H1 (cell line): ENCODE measurements at places on chromosomes 1 and 21. TPM values are rescaled to one million over a fixed set of nuclear protein-coding genes. Genes with fewer than 3 reads are reported as not detected.

- H3K36me3 ChIP-seq = no peaks in the 10 kb centered on the region
- H3K27me3 ChIP-seq = no peaks in the 10 kb centered on the region
- no peak for DNase-seq
- H3K4me3 ChIP-seq = no peak overlapping the region
- no peak overlapping the region for H3K27ac ChIP-seq
These were observed 48.9 kb upstream of the PTGFR start for GRCh38 chr1:78441921-78442320.

DNA sequence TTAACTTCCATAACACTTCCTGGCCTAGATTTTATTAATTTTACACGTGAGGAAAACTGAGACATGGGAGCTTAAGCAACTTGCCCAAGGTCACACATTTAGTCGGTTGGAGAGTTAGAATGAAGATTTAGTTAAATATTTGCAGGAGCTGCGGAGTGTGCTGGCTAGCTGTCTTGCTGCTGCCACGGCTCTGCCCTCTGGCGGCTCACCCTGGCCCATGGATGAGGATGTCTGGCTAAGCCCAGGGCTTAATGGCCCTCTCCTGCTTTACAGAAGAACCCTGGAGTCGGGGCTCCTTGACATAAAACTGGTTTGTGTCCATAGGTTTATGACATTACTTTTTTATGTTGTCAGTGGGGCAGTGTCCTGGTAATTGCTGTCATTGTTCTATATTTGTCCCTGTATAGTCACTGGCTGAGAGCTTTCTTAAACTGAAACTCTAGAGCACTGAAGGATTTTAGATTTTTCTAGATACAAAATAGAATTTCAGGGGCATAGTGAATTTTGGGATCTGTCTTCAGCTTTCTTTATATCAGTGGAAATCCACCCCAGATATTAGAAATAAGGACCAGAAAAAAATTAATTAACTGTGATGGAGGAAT lies 88.9 kb upstream of the WLS start:
- H3K27ac ChIP-seq = no peak overlapping the region
- H3K36me3 ChIP-seq = no peaks in the 10 kb centered on the region
- no peaks in the 10 kb centered on the region for H3K27me3 ChIP-seq
- peak; percentile 23 for DNase-seq
- no peak overlapping the region for H3K4me3 ChIP-seq
- no peaks in the 10 kb centered on the region for H3K4me1 ChIP-seq

GRCh38 chr1:65009724-65010420 lies 43.5 kb upstream of the JAK1 start:
- H3K4me3 ChIP-seq = no peak overlapping the region
- H3K27me3 ChIP-seq = no peaks in the 10 kb centered on the region; the same call in none of the 2 replicates
- H3K36me3 ChIP-seq = no peaks in the 10 kb centered on the region
- H3K27ac ChIP-seq = no peak overlapping the region
- no peaks in the 10 kb centered on the region for H3K4me1 ChIP-seq

DNA sequence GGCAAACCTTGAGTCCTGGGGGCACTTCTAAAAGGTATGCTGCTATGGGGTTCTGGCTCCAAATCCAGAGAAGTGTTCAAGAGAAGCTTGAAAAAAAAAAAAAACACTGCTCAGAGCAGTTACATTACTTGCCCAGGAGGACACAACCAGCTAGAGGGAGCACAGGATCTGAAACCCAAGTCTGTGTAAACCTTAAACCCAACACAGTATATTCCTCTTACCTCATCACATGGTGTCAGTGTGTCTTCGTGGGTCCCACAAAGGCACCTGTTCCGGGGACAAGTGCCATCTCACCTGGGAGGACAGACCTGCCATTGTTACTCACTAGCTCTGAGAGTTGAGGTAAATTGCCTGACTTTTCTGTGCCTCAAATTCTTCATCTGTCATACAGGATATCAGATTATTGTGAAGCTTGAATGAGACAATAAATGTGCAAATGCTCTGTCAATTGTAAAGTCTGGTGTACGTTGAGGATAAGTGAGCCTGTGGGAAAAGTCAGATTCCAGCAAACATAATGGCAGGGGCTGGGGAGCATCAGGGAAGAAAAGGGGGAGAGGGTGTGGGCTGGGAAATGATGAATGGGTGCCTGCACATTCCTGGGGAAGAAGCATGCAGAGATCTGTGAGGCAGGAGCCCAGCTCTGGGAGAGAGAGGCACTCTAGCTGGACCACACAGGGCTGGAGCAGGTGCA lies 170.4 kb upstream of the ZC3H12A start:
- H3K36me3 ChIP-seq = no peaks in the 10 kb centered on the region
- H3K4me1 ChIP-seq = peaks cover 7% of the 10 kb centered on the region; the same call in 1 of the 2 replicates
- no peaks in the 10 kb centered on the region for H3K27me3 ChIP-seq
- H3K27ac ChIP-seq = no peak overlapping the region

Gene NBPF20
- total RNA-seq = 0.31 and 0.37 TPM in 2 replicates

Gene AKR1A1
- total RNA-seq = 334 and 344 TPM in 2 replicates

Gene CYP2J2
- total RNA-seq = 2.1 and 2.2 TPM in 2 replicates

Gene MAP3K21
- total RNA-seq = 21.3 and 21.8 TPM in 2 replicates

Gene NEXN
- total RNA-seq = 2.6 and 2.9 TPM in 2 replicates
